ENCODE measurements at places on chromosomes 5 and 9. TPM values are rescaled to one million over a fixed set of nuclear protein-coding genes. Genes with fewer than 3 reads are reported as not detected.

The GRM6 gene
- total RNA-seq = not detected

The ENTPD2 gene
- not detected for total RNA-seq

The GCNT1 gene
- 3.0 TPM for total RNA-seq

The COL5A1 gene
- 82.4 TPM for total RNA-seq

The MYMK gene
- not detected for total RNA-seq

The BTNL8 gene
- total RNA-seq = not detected

The NR6A1 gene
- 0.45 TPM for total RNA-seq

The CSF2 gene
- total RNA-seq = not detected

The PTPDC1 gene
- total RNA-seq = 9.5 TPM

The ADGRD2 gene
- not detected for total RNA-seq

The FAM169A gene
- total RNA-seq = under 0.01 TPM

The TMC1 gene
- total RNA-seq = 0.68 TPM

The ARHGEF37 gene
- 1.4 TPM for total RNA-seq

The NINJ1 gene
- 35.1 TPM for total RNA-seq

The MOCS2 gene
- total RNA-seq = 23.6 TPM

The UBE2QL1 gene
- total RNA-seq = 0.12 TPM

The TRIM36 gene
- 0.12 TPM for total RNA-seq

The EQTN gene
- total RNA-seq = not detected

The HINT2 gene
- 11.3 TPM for total RNA-seq

The SLC34A3 gene
- total RNA-seq = not detected

The ANAPC2 gene
- 20.3 TPM for total RNA-seq

The MORN5 gene
- not detected for total RNA-seq

The OGN gene
- total RNA-seq = 2.1 TPM

The ABO gene
- not detected for total RNA-seq

The PRR16 gene
- 3.7 TPM for total RNA-seq

The GARIN3 gene
- total RNA-seq = not detected

The SLC6A7 gene
- not detected for total RNA-seq

The CENPP gene
- total RNA-seq = 0.47 TPM

The TEX48 gene
- total RNA-seq = not detected

The UNC13B gene
- 22.3 TPM for total RNA-seq

The TMOD1 gene
- 0.30 TPM for total RNA-seq

The IL5 gene
- not detected for total RNA-seq

The ARRDC1 gene
- total RNA-seq = 15.6 TPM

The FOXI1 gene
- total RNA-seq = not detected

The OTP gene
- not detected for total RNA-seq

The CENPH gene
- total RNA-seq = 1.5 TPM

The CDO1 gene
- 0.30 TPM for total RNA-seq

The OCLN gene
- 3.5 TPM for total RNA-seq

The SLU7 gene
- total RNA-seq = 67.2 TPM

The UBE2D2 gene
- 42.0 TPM for total RNA-seq

The MPDZ gene
- total RNA-seq = 68.1 TPM

The RETREG1 gene
- total RNA-seq = 0.45 TPM

The LCN12 gene
- not detected for total RNA-seq

The MLANA gene
- total RNA-seq = not detected

The SLC23A1 gene
- total RNA-seq = not detected

The C7 gene
- 15.8 TPM for total RNA-seq

The FOXD4L5 gene
- 0.08 TPM for total RNA-seq

The CTSV gene
- total RNA-seq = 1.9 TPM

The CD72 gene
- total RNA-seq = 0.30 TPM

The RASEF gene
- total RNA-seq = 0.30 TPM

The CDKN2A gene
- total RNA-seq = 19.0 TPM

The ABL1 gene
- total RNA-seq = 59.3 TPM

The PTGES gene
- 30.0 TPM for total RNA-seq

The CTNNA1 gene
- 459 TPM for total RNA-seq
